ENCODE measurements at places on chromosomes 7 and 10. TPM values are rescaled to one million over a fixed set of nuclear protein-coding genes. Genes with fewer than 3 reads are reported as not detected.
A peak's percentile ranks its signal among the peaks of the same experiment; 100 is the strongest.

Gene HTRA1
- 119 TPM for total RNA-seq

Gene IL6
- total RNA-seq = 12.0 TPM

Gene ZNF467
- 9.4 TPM for total RNA-seq

Gene TMEM273
- 8.0 TPM for total RNA-seq

Gene SLC18A2
- 1.4 TPM for total RNA-seq

Gene ANXA8L1
- total RNA-seq = 0.68 TPM

Gene ACHE
- 3.0 TPM for total RNA-seq

Gene PAX4
- total RNA-seq = not detected

Gene TBATA
- total RNA-seq = not detected

DNA sequence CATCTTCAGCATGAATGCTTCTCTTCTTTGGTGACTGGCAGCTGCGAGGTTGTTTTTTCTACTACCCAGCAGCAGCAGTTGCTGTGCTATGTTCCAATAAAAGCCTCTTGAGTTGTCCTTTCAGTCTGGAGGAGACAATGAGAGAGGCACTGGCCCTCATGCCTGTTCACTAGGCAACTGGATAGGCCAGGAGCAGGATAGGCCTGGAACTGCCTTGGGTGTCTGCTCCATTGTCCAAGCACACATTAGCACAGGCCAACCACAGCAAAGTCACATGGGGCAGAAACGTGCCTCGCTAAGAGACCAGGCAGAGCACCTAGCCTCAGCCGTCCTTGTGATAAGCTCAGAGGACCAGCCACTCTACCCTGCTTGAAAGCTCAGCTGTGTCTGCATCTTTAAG lies 76.9 kb upstream of the PDCD4 start:
- H3K36me3 ChIP-seq = no peaks in the 10 kb centered on the region
- DNase-seq = no peak
- H3K27me3 ChIP-seq = no peaks in the 10 kb centered on the region
- peak overlapping the region; percentile 67 for H3K27ac ChIP-seq
- no peak overlapping the region for H3K4me3 ChIP-seq
- peaks cover 56% of the 10 kb centered on the region for H3K4me1 ChIP-seq

GRCh38 chr10:130409931-130410330 lies 273.7 kb downstream of the GLRX3 start:
- H3K27ac ChIP-seq = no peak overlapping the region
- no peaks in the 10 kb centered on the region for H3K4me1 ChIP-seq
- H3K27me3 ChIP-seq = no peaks in the 10 kb centered on the region
- no peak for DNase-seq
- H3K36me3 ChIP-seq = no peaks in the 10 kb centered on the region

GRCh38 chr10:102283890-102284289 lies 38.6 kb downstream of the GBF1 start:
- DNase-seq = no peak
- H3K27me3 ChIP-seq = no peaks in the 10 kb centered on the region
- H3K4me3 ChIP-seq = no peak overlapping the region

GRCh38 chr10:12067336-12067735 lies 1.4 kb upstream of the DHTKD1 start:
- no peak for DNase-seq
- no peak overlapping the region for H3K27ac ChIP-seq
- H3K4me3 ChIP-seq = no peak overlapping the region
- no peaks in the 10 kb centered on the region for H3K36me3 ChIP-seq
- H3K27me3 ChIP-seq = no peaks in the 10 kb centered on the region

- no peaks in the 10 kb centered on the region for H3K27me3 ChIP-seq
- no peak overlapping the region for H3K27ac ChIP-seq
- no peak overlapping the region for H3K4me3 ChIP-seq
- no peaks in the 10 kb centered on the region for H3K36me3 ChIP-seq
- no peak for DNase-seq
Observed at GRCh38 chr10:14616465-14616864, 158.2 kb downstream of the FAM107B start.

- H3K4me3 ChIP-seq = no peak overlapping the region
- no peak overlapping the region for H3K27ac ChIP-seq
- DNase-seq = no peak
- no peaks in the 10 kb centered on the region for H3K27me3 ChIP-seq
- no peaks in the 10 kb centered on the region for H3K36me3 ChIP-seq
- H3K4me1 ChIP-seq = no peaks in the 10 kb centered on the region
Observed at GRCh38 chr10:58189269-58189668, 78.4 kb downstream of the IPMK start.

GRCh38 chr7:105619590-105619989 lies 38.3 kb upstream of the EFCAB10 start:
- peaks cover 56% of the 10 kb centered on the region for H3K36me3 ChIP-seq
- H3K4me3 ChIP-seq = no peak overlapping the region
- H3K27ac ChIP-seq = no peak overlapping the region
- H3K4me1 ChIP-seq = no peaks in the 10 kb centered on the region
- peak; percentile 18 for DNase-seq
- no peaks in the 10 kb centered on the region for H3K27me3 ChIP-seq

DNA sequence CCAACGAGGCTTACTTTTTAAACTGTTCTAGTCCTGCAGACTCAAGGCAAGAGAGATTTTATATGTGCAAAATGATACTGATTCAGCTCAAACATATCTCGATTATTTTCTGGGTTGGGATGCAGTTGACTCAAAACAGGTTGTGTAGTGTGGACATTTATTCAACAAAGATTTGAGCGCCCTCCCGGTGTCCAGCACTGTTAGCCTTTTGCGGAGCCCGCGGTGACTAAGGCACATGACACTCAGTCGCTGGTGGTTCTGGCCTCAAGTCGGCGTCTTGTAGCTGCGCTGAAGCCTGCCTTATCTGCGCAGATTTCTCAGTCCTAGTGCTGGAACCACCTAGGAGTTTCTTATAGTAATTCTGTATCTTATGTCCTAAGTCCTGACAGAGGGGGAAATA lies 938 bp upstream of the CADPS2 start:
- peak overlapping the region; percentile 95 for H3K27ac ChIP-seq
- no peaks in the 10 kb centered on the region for H3K4me1 ChIP-seq
- peak overlapping the region; percentile 64 for H3K4me3 ChIP-seq
- DNase-seq = peak; percentile 78
- no peaks in the 10 kb centered on the region for H3K36me3 ChIP-seq

GRCh38 chr7:112411186-112411795 lies 39.0 kb upstream of the IFRD1 start:
- H3K4me3 ChIP-seq = no peak overlapping the region
- no peaks in the 10 kb centered on the region for H3K36me3 ChIP-seq
- DNase-seq = no peak
- H3K27ac ChIP-seq = no peak overlapping the region
- no peaks in the 10 kb centered on the region for H3K27me3 ChIP-seq
- peaks cover 4% of the 10 kb centered on the region for H3K4me1 ChIP-seq

DNA sequence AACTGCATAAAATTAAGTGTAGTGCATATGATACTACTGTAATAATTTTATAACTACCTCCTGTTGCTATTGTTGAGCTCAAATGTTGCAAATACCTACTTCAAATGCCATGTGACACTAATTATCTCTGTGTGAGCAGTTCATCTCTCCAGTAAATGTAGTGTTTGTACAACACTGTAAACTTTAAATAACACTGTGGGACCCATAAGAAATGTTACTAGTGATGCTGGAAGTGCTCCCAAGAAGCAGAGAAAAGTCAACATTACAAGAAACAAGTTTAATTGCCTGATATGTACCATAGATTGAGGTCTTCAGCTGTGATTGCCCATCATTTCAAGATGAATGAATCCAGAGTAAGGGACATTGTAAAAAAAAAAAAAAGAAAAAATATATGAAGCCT lies 39.9 kb downstream of the RALA start:
- H3K27me3 ChIP-seq = no peaks in the 10 kb centered on the region
- H3K27ac ChIP-seq = no peak overlapping the region
- no peaks in the 10 kb centered on the region for H3K36me3 ChIP-seq
- DNase-seq = no peak
- H3K4me1 ChIP-seq = no peaks in the 10 kb centered on the region

GRCh38 chr10:34723750-34724149 lies 91.3 kb downstream of the PARD3 start:
- peak overlapping the region; percentile 48 for H3K27ac ChIP-seq
- peaks cover 50% of the 10 kb centered on the region for H3K4me1 ChIP-seq
- H3K36me3 ChIP-seq = no peaks in the 10 kb centered on the region
- no peak overlapping the region for H3K4me3 ChIP-seq

- no peaks in the 10 kb centered on the region for H3K36me3 ChIP-seq
- no peak overlapping the region for H3K4me3 ChIP-seq
- no peaks in the 10 kb centered on the region for H3K27me3 ChIP-seq
- no peak for DNase-seq
- no peaks in the 10 kb centered on the region for H3K4me1 ChIP-seq
Observed at GRCh38 chr7:24169077-24169624, 114.8 kb upstream of the NPY start.

GRCh38 chr10:128812000-128812399 lies 655.0 kb upstream of the MGMT start:
- no peaks in the 10 kb centered on the region for H3K27me3 ChIP-seq
- no peak overlapping the region for H3K27ac ChIP-seq
- no peaks in the 10 kb centered on the region for H3K36me3 ChIP-seq
- no peak overlapping the region for H3K4me3 ChIP-seq

- peak overlapping the region; percentile 71 for H3K27ac ChIP-seq
- peaks cover 17% of the 10 kb centered on the region for H3K36me3 ChIP-seq
- DNase-seq = no peak
- no peaks in the 10 kb centered on the region for H3K27me3 ChIP-seq
- no peaks in the 10 kb centered on the region for H3K4me1 ChIP-seq
Observed at GRCh38 chr10:5776881-5777197, 36.4 kb downstream of the GDI2 start.

GRCh38 chr10:62437696-62438095 lies 63.5 kb downstream of the ZNF365 start:
- peaks cover 22% of the 10 kb centered on the region for H3K4me1 ChIP-seq
- H3K4me3 ChIP-seq = no peak overlapping the region
- no peaks in the 10 kb centered on the region for H3K27me3 ChIP-seq
- no peak for DNase-seq
- H3K36me3 ChIP-seq = no peaks in the 10 kb centered on the region

- no peak for DNase-seq
- no peaks in the 10 kb centered on the region for H3K27me3 ChIP-seq
- H3K36me3 ChIP-seq = no peaks in the 10 kb centered on the region
- H3K27ac ChIP-seq = no peak overlapping the region
Observed at GRCh38 chr10:88728107-88728763, 22.2 kb downstream of the LIPK start.

DNA sequence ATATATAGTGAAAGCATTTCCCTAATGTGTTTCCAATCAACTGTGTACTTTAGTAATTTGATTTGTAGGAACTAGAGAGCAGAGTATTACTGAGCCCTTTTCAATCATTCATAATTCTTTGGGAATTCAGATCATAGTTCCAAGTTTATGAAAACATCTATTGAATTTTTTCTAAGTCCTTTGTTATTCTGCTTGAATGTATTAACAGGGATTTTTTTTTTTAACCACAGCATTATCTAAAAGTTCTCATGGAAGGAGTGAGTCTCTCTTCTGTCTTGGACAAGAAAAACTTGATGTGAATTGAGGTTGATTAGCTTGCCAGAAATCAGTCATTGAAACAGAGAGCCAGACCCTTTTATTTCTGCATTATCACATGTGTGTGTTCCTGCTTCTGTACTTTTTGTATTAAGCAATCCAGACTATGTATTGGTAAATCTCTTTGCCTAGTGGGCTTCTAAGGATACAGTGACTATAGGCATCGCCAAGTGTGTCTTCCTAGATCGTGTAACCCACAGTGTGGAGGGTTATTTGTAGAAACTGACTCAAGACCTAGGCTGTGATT lies 59.9 kb downstream of the BMPER start:
- no peaks in the 10 kb centered on the region for H3K36me3 ChIP-seq
- H3K4me1 ChIP-seq = no peaks in the 10 kb centered on the region
- DNase-seq = no peak
- no peak overlapping the region for H3K27ac ChIP-seq

- H3K36me3 ChIP-seq = no peaks in the 10 kb centered on the region
- H3K27me3 ChIP-seq = peaks cover 23% of the 10 kb centered on the region
- H3K27ac ChIP-seq = no peak overlapping the region
- no peak for DNase-seq
Observed at GRCh38 chr7:299169-299568, 9.2 kb downstream of the FOXL3 start.

- no peaks in the 10 kb centered on the region for H3K27me3 ChIP-seq
- H3K4me3 ChIP-seq = no peak overlapping the region
- H3K27ac ChIP-seq = no peak overlapping the region
Observed at GRCh38 chr7:23164846-23165245, 17.0 kb upstream of the NUP42 start.

DNA sequence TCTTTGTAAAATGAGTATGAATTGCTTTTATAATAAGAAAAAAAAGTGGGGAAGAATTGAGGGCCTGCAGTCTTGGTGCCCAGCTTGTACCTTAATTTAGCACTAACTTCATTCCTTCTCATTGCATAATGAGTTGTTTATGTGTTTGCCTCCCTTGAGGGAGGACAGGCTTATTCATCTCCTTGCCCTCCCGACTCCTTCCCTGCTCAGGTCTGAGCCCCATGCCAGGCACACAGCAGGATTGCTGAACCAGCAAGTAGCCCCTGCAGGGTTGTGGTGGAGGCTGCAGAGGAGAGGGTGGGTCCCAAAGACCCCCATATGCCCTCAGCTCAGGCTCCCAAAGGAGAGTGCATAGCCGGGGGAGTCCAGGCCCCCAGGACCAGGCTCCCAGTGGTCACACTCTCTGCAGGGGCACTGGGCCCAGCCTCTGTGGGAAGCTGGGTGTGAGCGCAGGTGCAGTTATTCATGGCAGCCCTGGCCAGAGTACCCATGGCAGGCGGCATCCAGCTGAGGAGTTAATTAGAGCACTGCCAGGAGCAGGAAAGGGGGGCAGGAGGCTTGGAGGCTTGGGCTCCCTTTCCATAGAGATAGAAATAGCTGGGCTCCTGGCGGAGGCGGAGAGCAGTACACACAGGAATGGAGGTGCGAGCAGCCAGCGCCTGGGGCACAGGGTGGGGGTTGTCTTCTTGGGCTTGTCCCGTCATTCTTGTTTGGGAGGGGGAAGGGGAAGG lies 28.2 kb upstream of the GOLGA7B start:
- no peak overlapping the region for H3K4me3 ChIP-seq
- H3K4me1 ChIP-seq = no peaks in the 10 kb centered on the region
- peaks cover 18% of the 10 kb centered on the region for H3K27me3 ChIP-seq
- no peak overlapping the region for H3K27ac ChIP-seq
- H3K36me3 ChIP-seq = no peaks in the 10 kb centered on the region

- H3K27ac ChIP-seq = no peak overlapping the region
- H3K4me1 ChIP-seq = peaks cover 18% of the 10 kb centered on the region
- H3K4me3 ChIP-seq = no peak overlapping the region
- peaks cover 11% of the 10 kb centered on the region for H3K27me3 ChIP-seq
- H3K36me3 ChIP-seq = no peaks in the 10 kb centered on the region
Observed at GRCh38 chr7:130274983-130275591, 8.4 kb downstream of the CPA2 start.
